Stomach (tissue), 19 donors: ENCODE measurements at places on chromosomes 5 and 9.
A peak's percentile ranks its signal among the peaks of the same experiment; 100 is the strongest.

- DNase-seq = no peak
- no peaks in the 10 kb centered on the region for H3K27me3 ChIP-seq
- H3K27ac ChIP-seq = no peak overlapping the region
- no peak overlapping the region for H3K4me3 ChIP-seq
- no peaks in the 10 kb centered on the region for H3K36me3 ChIP-seq
These were observed 46.5 kb upstream of the VDAC1 start for GRCh38 chr5:134051305-134051704.

- peak overlapping the region; percentile 89 for H3K27ac ChIP-seq
- DNase-seq = peak; percentile 53
- peak overlapping the region; percentile 88 for H3K4me3 ChIP-seq
- H3K36me3 ChIP-seq = peaks cover 14% of the 10 kb centered on the region
- peaks cover 54% of the 10 kb centered on the region for H3K4me1 ChIP-seq
These were observed 732 bp downstream of the SNAPC3 start for GRCh38 chr9:15423231-15423985.

- no peaks in the 10 kb centered on the region for H3K27me3 ChIP-seq
- no peak overlapping the region for H3K27ac ChIP-seq
- H3K4me3 ChIP-seq = no peak overlapping the region
- no peaks in the 10 kb centered on the region for H3K4me1 ChIP-seq
- no peak for DNase-seq
These were observed 15.9 kb downstream of the NFIL3 start for GRCh38 chr9:91407580-91408318.

GRCh38 chr9:113317777-113318176 is 14.6 kb upstream of the RNF183 start:
- H3K27me3 ChIP-seq = no peaks in the 10 kb centered on the region
- no peak overlapping the region for H3K4me3 ChIP-seq
- H3K27ac ChIP-seq = no peak overlapping the region
- no peaks in the 10 kb centered on the region for H3K4me1 ChIP-seq
- no peak for DNase-seq

GRCh38 chr9:25310961-25311360 is 367.3 kb downstream of the TUSC1 start:
- no peaks in the 10 kb centered on the region for H3K27me3 ChIP-seq
- no peaks in the 10 kb centered on the region for H3K36me3 ChIP-seq
- peak; percentile 55 for DNase-seq

- H3K27ac ChIP-seq = no peak overlapping the region
- peak; percentile 35 for DNase-seq
- H3K4me1 ChIP-seq = no peaks in the 10 kb centered on the region
- no peaks in the 10 kb centered on the region for H3K27me3 ChIP-seq
These were observed 376.9 kb downstream of the DTWD2 start for GRCh38 chr5:118611332-118611945.

DNA sequence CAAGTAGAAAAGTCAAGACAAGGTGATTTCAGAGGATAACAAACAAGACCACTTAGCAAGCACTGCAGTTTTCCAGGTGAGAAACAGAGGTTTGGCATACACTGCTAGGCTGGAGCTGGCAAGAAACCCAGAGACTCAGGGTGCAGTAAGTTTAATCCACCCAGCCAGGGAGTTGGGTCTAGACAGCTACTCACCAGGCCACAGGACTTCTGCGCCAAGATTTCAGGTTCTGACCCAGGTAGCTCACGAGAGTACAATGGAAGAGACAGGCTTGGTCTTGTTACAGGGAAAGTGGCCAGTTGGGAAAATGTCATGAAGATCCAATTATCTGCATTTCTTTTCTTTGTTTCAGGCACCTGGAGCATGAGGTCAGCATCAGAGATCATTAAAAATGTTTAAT is 9.8 kb downstream of the SMIM23 start:
- H3K4me1 ChIP-seq = no peaks in the 10 kb centered on the region
- no peaks in the 10 kb centered on the region for H3K27me3 ChIP-seq
- no peaks in the 10 kb centered on the region for H3K36me3 ChIP-seq
- no peak overlapping the region for H3K4me3 ChIP-seq
- no peak for DNase-seq

GRCh38 chr5:140262221-140262620 is 40.7 kb downstream of the PFDN1 start:
- H3K4me3 ChIP-seq = no peak overlapping the region
- no peaks in the 10 kb centered on the region for H3K27me3 ChIP-seq
- peak overlapping the region; percentile 84 for H3K27ac ChIP-seq
- peaks cover 41% of the 10 kb centered on the region for H3K4me1 ChIP-seq
- no peak for DNase-seq
- H3K36me3 ChIP-seq = no peaks in the 10 kb centered on the region

GRCh38 chr5:120306303-120306702 is 157.8 kb upstream of the PRR16 start:
- no peaks in the 10 kb centered on the region for H3K36me3 ChIP-seq
- no peak overlapping the region for H3K27ac ChIP-seq

- H3K27me3 ChIP-seq = no peaks in the 10 kb centered on the region
- H3K4me1 ChIP-seq = peaks cover 18% of the 10 kb centered on the region
- H3K36me3 ChIP-seq = no peaks in the 10 kb centered on the region
- H3K27ac ChIP-seq = no peak overlapping the region
- no peak for DNase-seq
These were observed 42.0 kb downstream of the ARHGEF28 start for GRCh38 chr5:73668017-73668416.

- H3K4me1 ChIP-seq = no peaks in the 10 kb centered on the region
- no peak overlapping the region for H3K4me3 ChIP-seq
- no peak overlapping the region for H3K27ac ChIP-seq
- H3K27me3 ChIP-seq = no peaks in the 10 kb centered on the region
- H3K36me3 ChIP-seq = no peaks in the 10 kb centered on the region
- no peak for DNase-seq
These were observed 160.0 kb downstream of the CDH12 start for GRCh38 chr5:22693121-22693520.

DNA sequence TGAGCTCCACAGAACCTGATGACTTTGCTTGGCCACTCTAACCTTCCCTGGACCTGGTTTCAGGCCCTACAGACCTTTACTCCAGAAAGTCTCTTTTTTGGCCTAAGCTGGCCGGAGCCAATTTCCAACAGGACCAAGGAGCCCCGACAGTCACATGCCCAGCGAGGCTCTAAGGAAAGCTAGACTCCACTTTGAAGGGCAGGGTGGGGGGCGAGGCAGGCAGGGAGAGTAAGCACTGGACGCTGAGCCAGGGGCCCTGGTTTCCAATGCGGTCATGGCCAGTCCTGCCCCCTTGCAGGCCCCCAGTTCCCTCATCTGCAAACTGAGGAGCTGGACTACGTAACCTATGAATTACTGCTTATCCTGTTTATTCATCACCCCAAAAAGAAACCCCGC is 65.2 kb downstream of the ADAMTS2 start:
- H3K27me3 ChIP-seq = no peaks in the 10 kb centered on the region
- no peaks in the 10 kb centered on the region for H3K4me1 ChIP-seq
- H3K27ac ChIP-seq = no peak overlapping the region
- no peak overlapping the region for H3K4me3 ChIP-seq
- no peak for DNase-seq

DNA sequence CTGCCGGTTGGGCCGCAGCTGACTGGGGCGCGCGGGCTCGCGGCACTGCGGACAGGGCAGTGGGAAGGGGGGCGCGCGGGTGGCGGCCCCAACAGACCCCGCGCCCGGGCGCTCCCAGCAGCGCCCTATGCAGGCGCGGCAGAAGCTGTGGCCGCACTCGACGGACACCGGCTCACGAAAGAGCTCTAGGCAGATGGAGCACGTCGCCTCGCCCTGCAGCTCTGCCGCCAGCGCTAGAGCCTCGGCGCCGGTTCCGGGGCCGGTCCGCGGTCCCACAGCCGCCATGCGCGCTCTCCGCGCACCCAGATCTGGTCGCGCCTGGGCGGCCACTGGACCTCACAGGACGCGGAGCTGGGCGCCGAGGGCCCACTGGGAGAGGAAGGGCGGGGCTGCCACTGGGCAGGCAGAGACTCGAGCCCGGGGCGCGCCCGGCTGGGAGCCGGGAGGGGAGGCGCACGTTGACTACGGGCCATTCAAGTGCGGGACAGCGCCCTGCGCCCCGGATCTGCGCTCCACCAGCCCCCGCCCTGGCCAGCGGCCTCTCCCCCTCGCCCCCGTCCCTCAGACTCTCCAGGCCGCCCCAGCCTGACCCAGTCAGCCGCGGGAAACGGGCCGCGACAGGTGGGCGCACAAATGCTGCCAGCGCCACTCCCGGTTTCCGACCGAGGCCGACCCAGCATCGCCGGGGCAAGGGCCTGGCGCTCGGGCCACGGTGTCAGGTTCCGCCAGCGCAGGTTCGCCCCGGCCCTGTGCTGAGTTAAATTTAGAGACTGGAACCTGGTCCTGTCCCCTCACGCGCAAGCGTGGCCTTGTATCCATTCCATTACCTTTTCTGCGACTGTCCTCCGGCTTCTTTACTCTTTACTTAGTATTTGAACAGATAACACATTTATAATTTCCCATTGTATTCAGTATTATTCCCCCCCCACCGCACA is at the start of gene TRIM7:
TSS of gene TRIM7 (minus strand) at position 371 of the 935 bp plus-strand sequence. CDS start at position 285, 86 bp downstream.
- peak within 1 kb of the TSS; percentile 76 for H3K4me3 ChIP-seq
- H3K27me3 ChIP-seq = no peaks in the 10 kb centered on the region
- peaks cover 25% of the 10 kb centered on the region for H3K4me1 ChIP-seq
- no peaks in the 10 kb centered on the region for H3K36me3 ChIP-seq
- peak; percentile 72 for DNase-seq

GRCh38 chr5:15702102-15702501 is 202.1 kb downstream of the FBXL7 start:
- H3K27ac ChIP-seq = no peak overlapping the region
- DNase-seq = no peak
- H3K4me3 ChIP-seq = no peak overlapping the region
- H3K36me3 ChIP-seq = no peaks in the 10 kb centered on the region

- no peaks in the 10 kb centered on the region for H3K4me1 ChIP-seq
- no peak overlapping the region for H3K27ac ChIP-seq
- no peak overlapping the region for H3K4me3 ChIP-seq
- H3K36me3 ChIP-seq = no peaks in the 10 kb centered on the region
- DNase-seq = no peak
These were observed 255.6 kb upstream of the MPDZ start for GRCh38 chr9:13535141-13535540.

GRCh38 chr5:81779125-81779915 is 28.4 kb upstream of the SSBP2 start:
- peaks cover 39% of the 10 kb centered on the region for H3K4me1 ChIP-seq
- H3K27me3 ChIP-seq = no peaks in the 10 kb centered on the region
- peak overlapping the region; percentile 60 for H3K27ac ChIP-seq
- no peaks in the 10 kb centered on the region for H3K36me3 ChIP-seq

DNA sequence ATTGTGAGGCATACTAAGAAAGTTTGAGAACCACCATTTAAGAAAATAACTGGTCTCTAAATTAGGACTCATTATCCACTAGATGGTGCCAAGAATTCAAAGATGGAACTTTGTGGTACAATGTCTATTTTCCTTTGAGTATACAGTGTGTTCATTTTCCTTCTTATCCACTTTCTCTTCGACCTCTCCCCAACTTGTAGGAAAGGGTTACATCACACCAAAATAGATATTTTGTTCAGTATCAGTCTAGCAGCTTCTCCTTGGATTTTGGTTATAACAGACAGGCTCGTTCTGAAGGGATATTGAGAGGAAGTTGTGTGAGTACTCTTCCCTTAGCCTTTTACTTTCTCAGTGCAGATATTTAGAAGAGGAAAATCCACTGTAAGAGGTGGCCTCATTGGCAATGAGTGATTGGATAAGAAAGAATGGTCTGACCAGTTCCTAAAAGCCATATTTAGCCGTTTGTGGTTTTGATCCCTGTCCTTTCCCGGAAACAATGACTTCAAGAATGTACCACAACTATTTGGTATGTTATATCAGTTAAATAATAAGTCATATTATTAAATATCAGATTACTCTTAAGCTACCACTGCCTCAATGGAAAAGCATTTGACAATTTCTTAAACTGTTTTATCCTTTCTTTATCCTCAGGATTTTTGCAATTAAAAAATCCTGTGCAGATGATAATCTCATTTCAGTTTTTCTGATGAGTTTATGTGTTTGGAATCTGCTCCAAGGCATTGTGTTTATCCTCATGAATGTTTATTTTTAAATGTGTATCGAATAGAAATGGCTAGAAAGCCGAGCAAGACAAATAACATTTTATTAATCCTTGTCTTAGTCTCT is 69.0 kb upstream of the GRAMD2B start:
- H3K36me3 ChIP-seq = no peaks in the 10 kb centered on the region
- no peaks in the 10 kb centered on the region for H3K27me3 ChIP-seq
- peak overlapping the region; percentile 16 for H3K4me3 ChIP-seq
- DNase-seq = peak; percentile 83
- peaks cover 7% of the 10 kb centered on the region for H3K4me1 ChIP-seq

DNA sequence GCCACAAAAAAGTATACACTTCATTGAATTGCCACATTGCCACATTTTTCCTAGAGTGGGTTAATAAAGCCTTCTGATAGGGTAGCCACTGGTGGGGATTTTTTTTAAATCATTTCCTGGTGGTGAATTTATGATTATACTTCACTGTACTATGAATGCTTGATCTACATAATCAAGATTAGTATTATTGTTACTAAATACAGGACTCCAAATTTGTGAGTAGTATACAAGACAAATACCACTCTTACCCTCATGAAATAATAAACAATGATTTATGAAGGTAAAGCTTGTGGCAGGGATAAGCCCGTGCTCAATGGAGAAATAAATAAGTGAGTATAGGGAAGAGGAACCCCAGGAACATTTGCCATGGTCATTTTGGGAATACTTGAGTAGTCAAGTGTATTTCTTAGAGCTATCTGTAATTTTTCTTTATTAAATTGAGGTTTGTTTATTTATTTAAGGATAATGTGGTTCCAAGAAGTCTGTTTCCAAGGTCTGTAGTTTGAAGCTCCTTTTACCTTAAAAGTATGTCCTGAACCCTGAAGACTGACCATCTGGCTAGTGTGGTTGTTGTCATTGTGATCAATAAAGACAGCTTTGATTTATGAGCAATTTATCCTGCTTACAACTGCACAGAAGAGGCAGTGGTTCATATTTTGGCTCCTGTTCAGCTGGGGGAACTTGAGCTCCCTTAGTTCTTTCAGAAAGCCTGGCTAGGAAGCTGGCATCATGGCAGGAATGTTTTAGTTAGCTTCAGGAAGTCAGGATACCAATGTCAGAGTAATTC is 118.6 kb downstream of the ZSWIM6 start:
- H3K4me3 ChIP-seq = no peak overlapping the region
- no peaks in the 10 kb centered on the region for H3K27me3 ChIP-seq
- H3K4me1 ChIP-seq = peaks cover 49% of the 10 kb centered on the region
- DNase-seq = no peak

DNA sequence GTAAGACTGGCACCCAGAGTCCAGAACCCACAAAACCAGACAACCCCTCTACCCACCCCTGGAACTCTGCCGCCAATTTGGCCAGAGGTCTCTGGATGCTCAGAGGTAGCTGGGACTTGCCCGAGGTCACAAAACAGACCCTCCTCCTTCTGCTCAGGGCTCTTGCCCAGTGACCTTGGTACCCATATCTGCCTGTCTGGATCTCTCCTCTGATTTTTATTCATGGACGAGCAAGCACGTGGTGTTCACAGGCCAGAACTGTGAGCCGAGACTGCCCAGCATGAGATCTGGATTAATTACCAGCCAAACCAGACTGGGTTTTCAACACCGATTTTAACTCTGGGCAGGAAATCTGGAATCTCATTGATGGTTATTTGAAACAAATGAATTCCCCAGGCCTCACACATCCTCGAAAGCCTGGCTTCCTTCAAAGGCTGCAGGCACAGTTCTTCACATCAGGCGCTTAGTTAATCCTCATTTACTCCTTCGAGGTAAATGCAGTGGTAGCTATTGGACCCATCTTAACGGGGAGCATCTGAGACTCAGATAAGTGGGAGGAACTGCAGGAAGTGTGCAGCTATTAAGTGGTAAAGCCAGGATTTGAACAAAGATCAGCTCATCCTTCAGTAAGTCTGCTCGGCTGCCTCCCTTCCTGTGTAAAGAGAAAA is 21.4 kb downstream of the COL27A1 start:
- no peak overlapping the region for H3K4me3 ChIP-seq
- H3K27ac ChIP-seq = no peak overlapping the region
- H3K36me3 ChIP-seq = no peaks in the 10 kb centered on the region
